ENCODE measurements at places on chromosomes 12 and 14.

DNA sequence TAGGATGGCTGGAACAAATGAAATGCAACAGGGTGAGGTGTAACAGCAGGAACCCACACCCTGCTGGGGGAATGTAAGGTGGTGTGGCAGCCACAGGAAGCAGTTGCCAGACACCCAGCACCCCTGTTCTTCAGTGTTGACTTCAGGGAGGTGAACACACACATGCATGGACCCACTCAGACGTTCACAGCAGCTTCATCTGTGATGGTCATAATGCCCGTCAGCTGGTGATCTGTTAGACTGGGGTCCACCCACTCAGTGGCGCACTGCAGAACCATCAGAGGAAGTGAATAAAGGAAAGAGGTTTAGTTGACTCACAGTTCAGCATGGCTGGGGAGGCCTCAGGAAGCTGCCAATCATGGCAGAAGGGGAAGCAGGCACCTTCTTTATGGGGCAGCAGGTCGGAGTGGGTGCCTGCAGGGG lies 22.7 kb upstream of the TEX22 start:
- DNase-seq = no peak

DNA sequence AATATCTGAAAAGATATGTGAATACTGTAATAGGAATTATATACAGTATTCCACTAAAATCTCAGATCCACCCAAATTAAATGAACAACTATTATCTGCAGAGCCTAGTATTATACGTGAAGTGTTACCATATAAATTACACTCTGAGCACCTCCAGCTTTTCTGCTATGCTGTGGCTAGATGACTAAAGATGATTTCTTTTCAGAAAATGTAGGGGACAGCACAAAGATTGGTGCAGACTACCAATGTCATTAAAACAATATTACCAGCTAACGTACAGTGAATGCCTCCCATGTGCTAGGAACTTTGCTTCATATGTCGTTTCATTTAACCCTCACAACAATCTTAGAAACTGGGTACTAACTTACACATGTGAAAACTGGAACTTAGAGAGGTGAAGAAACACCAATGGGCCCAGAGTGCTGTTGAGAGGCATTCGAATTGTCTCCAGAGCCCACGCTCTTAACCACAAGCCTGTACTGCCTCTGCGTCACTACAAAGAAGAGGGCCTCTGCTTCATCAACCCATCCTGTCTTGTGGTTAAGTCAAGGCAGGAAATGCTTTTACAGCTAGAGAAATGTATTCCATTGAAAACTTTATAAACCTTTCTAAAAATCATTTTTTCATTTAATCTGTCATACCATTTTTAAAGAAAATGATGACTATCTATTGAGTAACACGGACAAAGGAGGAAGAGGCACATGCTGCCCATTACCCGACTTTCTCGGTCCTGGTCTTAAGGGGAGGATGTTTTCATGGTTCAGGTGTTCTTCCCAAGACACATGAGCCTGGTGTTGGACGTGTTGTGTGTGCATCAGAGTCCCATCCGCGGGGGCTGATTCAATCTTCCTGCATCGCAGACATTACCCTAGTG lies 1.3 kb downstream of the GPR65 start:
- peak; percentile 23 for DNase-seq

DNA sequence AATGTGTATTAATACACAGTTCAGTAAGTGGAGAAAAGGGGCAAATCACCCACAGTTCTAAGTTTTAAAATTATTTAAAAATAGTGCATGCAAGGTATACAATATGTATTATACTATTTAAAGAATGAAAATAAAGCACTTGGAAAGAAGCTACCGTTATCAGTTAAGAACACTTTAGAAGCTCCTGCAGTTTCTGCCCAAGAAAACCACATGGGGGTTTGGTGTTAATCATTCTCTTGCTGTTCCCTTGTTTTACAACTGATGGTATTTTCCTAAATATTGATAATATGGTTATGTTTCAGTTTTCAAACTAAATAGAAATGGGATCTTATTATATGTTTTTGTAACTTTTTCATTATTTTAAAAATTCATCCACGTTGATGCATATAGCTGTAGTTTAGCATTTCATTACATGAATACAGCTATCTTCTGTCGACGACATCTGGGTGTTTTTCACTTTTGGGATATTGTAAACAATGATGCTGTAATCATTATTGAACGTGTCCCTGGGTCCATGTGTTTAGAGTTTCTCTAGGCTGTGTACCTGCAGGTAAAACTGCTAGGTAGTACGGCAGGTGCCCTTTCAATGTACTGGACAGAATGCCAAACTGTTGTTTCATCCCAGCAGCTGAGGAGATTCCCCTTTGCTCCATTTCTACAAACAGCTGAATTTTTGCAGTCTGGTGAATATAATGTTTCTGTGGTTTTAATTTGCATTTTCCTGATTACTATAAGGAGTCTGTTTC lies 64.1 kb downstream of the APPL2 start:
- DNase-seq = no peak

- DNase-seq = no peak
Measured at GRCh38 chr12:119412811-119413794, 78.6 kb downstream of the CCDC60 start.

DNA sequence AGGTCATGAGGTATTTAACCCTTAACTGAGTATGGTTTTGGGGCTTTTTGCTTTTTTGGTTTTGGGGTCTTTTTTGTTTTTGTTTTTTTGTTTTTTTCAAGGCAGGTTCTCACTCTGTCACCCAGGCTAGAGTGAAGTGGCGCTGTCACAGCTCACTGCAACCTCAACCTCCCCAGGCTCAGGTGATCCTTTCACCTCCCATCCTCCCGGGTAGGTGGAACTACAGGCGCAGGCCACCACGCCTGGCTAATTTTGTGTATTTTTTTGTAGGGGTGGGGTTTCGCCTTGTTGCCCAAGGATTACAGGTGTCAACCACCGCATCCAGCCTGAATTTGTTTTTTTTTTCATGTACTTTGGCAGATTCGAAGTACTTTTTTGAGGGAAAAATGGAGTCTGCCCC lies 19.9 kb downstream of the RAP1B start:
- no peak for DNase-seq
